ENCODE measurements at places on chromosomes 4 and X. TPM values are rescaled to one million over a fixed set of nuclear protein-coding genes. Genes with fewer than 3 reads are reported as not detected.

Gene KLF8
- total RNA-seq: 6.3 TPM

Gene XAGE3
- total RNA-seq: not detected

Gene VEGFC
- total RNA-seq: not detected

Gene DRD5
- total RNA-seq: not detected

Gene MTNR1A
- not detected for total RNA-seq

Measured in activated T-cell treated with anti-CD3 and anti-CD28 coated beads, Interleukin-2, amount 50 U/mL, for 72 hours (primary cell).